Activated T-cell treated with anti-CD3 and anti-CD28 coated beads, Interleukin-2, amount 50 U/mL, for 24 hours (primary cell): ENCODE measurements at places on chromosomes 2 and 18.
A peak's percentile ranks its signal among the peaks of the same experiment; 100 is the strongest.

DNA sequence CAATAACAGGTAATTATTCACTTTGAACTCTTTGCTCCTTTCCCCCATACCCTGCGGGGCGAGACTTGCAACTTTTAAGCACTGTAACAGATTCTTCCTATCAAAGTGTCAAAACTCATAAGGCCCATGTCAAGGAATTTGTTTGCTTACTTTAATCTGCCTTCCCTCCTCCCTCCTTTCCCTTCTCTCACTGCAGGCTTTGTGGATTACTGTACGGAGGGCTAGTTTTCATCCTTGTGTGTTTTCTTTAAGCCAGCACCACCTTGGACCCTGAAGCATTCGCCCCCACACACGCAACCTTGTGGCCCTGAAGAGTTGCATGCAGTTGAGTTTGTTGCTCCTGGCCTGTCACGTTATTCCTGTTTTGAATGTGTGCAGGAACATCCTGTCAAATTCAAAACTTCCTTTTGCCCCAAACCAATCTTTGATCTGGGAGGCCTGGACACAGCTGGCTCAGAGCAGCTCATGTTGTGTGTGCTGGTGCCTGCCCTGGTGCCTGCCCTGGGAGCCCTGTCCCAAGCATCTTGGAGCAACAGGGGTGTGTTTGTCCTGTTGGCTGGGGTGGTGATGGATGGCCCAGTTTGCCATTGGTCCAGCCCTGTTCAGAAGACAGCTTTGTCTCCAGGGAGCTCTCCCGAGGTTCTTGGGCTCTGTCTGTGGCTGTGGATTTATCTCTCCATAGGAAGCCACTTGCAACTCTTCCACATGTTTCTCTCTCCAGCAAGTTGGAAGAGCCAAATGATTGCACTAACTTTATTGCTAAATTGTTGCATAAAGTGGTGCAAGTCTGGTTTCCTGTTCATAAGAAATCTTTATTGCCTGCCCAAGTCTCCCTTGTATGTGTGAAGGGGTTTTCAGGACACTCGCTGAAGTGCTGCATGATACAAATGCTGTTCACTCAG is 199.6 kb downstream of the VAPA start:
- DNase-seq, result no peak

GRCh38 chr2:241851325-241852115 is 7.2 kb downstream of the PDCD1 start:
- DNase-seq, result no peak

- DNase-seq, result peak; percentile 80
Measured at GRCh38 chr2:64865073-64865830, 123.9 kb upstream of the SLC1A4 start.

DNA sequence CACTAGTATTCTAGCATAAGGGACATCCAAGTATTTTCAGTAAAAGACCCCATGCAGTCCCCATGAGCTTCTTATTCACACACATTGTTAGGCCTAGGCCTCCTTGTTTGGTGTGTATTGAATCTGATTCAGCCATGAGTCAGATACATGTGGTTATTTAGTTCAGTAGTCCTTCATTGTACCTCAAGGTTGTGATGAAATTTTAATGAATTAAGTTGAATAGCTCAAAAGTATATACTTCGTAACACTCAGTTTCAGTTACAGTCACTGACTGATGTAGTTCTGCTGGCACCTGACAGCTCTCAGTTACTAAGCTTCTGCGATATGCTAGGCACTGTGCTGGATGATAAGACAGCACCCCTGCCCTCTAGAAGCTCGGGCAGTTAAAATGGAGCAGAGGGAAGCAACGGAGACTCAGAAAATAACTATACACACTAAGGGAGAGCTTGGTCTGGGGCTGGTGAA is 86.4 kb downstream of the XRCC5 start:
- no peak for DNase-seq

GRCh38 chr2:182891611-182892010 is 25.2 kb upstream of the FRZB start:
- no peak for DNase-seq

DNA sequence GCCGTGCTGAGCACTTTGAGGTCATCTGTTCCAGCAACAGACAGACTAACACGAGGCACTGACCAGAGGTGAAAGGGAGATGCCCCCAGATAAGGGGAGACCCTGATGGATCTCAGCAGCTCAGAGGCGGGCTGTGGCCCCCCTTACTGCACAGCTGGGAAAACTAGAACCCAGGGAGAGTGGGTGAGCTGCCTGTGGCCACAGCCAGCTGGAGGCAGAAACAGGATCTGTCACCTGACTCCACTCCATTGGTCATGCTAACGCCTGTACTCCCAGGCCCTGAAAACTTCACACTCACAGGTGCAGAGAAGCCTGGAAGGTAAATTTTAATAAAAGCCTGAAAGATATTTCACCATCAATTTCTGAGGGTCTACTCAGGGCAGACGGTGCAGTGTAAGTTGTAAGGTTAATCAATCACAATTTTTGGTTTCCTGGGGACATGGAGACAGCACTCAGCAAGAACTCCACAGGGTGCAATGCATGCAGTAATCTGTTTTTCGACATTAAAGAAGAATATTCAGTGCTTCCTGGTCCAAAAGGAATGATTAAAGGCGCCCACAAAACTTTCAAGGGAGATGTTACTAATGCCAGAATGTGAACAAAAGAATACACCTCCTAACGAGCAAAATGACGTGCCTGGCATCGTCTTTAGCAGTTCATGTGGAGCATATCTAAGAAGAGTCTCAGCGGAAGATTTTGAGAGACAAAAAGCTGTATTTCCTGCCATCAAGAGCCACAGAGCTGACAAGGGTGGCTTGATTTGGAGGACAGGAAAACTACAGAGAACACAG is 173.4 kb downstream of the EIPR1 start:
- no peak for DNase-seq

DNA sequence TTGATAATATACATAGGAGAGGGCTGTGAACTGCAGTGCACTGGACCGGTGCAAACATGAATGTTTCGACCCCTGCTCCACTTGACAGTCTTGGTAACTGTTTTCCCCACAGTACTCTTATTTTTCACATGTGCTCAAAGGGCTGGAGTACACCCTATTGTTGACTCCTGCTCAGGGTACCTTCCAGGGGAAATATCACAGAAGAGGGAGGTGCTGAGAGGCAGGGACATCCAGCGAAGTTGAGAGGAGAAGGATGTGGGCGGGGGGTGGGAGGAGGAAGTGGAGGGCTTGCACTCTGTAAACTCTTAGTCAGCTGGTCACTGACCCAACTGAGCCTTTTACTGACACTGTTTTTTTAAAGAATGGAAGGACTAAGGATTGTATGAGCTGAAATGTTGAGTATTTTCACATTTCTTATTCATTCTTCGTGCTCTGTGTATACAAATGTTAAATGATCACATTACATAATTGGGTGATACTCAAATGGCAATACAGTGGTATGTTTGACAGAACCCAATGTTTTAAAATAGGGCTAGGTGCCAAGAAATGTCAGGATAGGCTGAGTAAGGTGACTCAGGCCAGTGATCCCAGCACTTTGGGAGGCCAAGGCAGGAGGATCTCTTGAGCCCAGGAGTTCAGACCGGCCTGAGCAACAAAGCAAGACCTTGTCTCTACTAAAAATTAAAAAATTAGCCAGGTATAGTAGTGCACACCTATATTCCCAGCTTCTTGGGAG is 10.0 kb downstream of the INPP4A start:
- DNase-seq, result no peak

- DNase-seq, result no peak
Measured at GRCh38 chr2:239809391-239809790, 215.8 kb downstream of the NDUFA10 start.

GRCh38 chr18:34207344-34207851 is 17.3 kb downstream of the NOL4 start:
- DNase-seq, result no peak

DNA sequence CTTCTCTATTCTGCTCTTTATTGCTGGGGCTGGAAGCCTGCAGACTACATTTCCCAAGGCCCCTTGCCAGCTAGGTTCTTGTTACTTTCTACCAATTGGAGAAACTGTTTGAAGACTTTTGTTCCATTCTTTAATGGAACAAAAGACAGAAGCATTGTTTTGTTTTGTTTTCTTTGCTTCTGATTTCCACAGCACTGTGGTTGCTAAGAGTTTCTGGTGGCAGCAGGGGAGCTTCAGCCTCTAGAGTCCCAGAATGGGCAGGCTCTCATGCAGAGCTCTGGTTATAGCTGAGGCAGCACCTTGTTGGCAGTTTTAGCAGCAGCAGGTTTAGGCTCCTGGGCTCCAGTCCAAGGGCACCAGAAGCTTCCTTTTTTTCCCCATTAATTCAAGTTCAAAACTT is 234.3 kb downstream of the ETAA1 start:
- no peak for DNase-seq

GRCh38 chr2:226325526-226325925 is 474.1 kb downstream of the IRS1 start:
- DNase-seq, result no peak

DNA sequence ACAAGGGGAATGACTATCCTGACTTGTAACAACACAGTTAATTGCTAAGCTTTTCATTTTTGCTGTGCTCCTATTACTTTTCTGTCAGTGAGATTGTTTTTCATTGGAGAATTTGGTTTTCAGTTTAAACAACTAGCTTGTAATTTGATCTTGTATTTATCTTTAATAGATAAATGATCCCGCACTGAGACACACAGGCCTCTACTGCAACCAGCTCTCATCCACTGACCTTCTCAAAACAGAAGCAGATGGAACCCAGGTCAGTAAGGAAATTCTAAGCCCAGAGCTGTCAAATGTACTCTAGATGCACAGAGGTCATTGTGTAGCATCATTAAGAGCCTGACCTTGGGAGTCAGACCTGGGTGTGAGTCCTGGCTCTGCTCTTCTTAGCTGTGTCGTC is 30.7 kb downstream of the PTRHD1 start:
- DNase-seq, result no peak

DNA sequence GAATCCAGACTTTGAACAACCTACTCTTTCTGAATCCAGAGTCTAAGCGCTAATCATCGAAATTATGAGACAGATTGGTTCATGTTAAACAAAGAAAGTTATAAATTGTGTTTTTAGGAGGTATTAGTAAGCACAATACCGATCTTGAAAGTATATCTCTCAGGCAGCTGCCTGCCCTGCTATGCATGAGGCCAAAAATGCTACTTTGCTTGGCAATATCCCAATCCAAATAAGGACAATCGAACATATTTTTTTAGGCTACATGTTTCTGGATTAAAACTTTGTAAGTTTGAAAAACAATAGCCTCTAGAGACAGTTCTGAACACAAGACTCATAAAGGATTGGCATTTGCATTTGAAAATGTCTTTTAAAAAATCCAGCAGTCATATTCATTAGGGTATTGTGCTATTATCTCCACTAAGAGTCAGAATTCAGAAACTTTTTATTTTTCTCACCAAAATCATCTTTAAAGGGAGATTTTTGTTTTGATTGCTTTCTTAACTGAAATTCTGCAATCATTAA is 167.1 kb downstream of the PDE1A start:
- DNase-seq, result no peak

GRCh38 chr2:202035089-202035940 is 1.7 kb downstream of the FZD7 start:
- DNase-seq, result peak; percentile 46

GRCh38 chr2:111072220-111072871 is 48.4 kb upstream of the BCL2L11 start:
- no peak for DNase-seq

GRCh38 chr2:2270808-2271415 is 60.2 kb downstream of the MYT1L start:
- peak; percentile 2 for DNase-seq

DNA sequence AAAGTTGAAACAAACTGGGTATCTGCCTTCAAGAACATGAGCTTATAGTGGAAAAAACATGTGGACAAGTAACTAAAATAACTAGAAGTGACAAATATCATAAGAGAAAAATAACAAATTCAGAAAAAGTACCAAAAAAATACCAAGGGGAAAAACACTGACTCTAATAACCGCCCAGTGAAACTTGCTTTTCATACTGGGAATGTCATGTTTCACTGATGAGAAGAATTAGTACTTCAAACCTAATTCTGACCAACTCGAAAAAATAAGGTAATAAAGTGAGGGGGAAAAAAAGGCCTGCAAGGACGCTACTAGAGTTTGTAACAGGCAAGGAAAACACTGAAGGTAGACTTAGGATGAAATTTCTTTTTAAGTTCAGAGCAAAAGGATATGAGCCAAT is 83.6 kb downstream of the RTTN start:
- no peak for DNase-seq
